ENCODE measurements at places on chromosomes 2 and 18.

- DNase-seq, result no peak
Observed at GRCh38 chr18:45068400-45069094, 387.9 kb downstream of the SETBP1 start.

GRCh38 chr2:148545390-148546256, 98.9 kb upstream of the EPC2 start:
- no peak for DNase-seq

- DNase-seq, result no peak
Observed at GRCh38 chr2:95738301-95738700, 146.5 kb downstream of the TRIM43 start.

GRCh38 chr2:191728750-191729624, 51.1 kb downstream of the NABP1 start:
- no peak for DNase-seq

DNA sequence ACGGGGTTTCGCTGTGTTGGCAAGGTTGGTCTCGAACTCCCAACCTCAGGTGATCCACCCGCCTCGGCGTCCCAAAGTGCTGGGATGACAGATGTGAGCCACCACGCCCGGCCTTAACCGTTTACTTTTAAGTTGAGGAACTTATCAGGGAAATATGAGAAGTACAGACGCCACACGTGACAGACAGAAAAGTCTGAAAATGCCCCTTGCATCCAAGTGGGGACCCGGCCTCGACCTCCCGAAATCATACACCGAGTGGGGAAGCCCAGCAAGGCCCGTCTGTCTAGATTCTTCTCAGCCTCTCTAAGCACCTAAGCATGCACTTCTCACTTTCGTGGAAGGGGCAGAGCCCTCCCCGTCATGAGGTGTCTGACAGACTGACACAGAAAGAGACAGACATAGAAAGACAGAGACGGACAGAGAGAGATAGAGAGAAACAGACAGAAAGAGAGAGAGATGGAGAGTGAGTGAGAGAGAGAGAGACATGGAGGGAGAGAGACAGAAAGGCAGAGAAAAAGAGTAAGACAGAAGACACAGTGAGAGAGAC, 107.3 kb upstream of the ANKRD30BL start:
- no peak for DNase-seq

DNA sequence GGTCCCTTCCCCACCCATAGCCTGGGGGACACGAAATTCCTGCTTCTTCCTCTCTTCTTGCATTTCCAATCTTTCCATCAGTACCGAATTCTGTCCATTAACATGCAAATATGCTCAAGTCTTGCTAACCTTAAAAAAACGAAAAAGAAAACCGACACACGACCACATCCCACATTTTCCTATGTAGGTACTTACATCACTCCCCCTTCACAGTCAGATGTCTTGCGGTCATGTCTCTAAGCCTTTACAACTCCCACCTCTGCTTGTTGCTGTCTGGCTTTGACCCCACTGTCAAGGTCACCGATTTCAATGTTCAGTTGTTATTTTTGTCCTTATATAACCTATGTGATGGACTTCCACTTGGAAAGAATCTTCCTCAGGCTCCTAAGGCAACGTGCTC, 219.4 kb downstream of the NAPG start:
- DNase-seq, result no peak

DNA sequence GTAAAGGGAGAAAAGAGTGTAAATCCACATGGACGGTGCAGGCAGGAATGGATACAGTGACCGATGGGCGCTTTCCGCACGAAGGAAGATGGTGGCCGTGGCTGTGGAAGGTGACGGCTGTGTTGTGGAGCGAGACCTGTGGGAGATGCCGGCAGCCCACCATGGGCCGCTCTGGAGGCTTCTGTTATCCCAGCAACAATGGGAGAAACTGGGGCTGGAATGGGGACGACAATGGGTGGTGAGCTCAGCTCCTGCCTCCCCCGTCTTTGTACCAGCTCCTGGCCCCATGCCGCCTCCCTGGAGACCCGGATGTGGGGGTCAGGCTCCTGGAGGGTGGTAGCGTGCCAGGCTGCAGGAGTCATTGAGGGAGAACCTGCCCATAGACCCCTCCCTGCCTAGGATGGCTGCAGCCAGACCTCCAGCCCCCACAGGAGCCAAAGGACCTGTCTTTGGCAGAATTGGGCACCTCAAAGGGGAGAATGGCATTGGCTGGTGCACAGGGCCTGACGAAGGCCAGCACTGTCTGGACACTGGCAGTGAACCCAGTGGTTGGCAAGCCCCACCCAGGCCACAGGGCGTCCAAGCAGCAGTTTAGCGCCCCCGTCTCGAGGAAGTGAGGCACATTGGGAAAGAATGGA, 72.6 kb downstream of the SLC66A2 start:
- no peak for DNase-seq

DNA sequence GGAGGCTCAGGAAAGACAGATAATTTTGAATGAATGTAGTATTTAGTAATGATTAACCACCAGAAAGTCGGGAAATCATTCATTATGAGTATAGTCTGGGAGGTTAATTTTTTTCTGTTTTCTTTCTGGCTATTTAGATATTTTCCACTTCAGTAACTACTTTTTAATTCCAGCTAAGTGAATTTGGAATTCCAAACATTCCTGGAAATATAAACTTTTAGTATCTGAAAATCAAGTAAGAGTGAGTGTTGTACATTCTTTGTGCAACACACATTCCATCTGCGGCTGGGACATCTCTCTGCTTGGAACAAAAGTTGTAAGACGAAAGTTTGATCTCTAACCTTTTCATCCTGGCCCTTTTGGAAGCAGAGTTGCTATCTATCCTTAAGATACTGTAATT, 275.7 kb upstream of the SPRED2 start:
- no peak for DNase-seq

GRCh38 chr2:228771774-228772173, 499.3 kb downstream of the PID1 start:
- no peak for DNase-seq

- no peak for DNase-seq
Observed at GRCh38 chr18:76453057-76453561, 41.9 kb downstream of the ZNF516 start.

- DNase-seq, result no peak
Observed at GRCh38 chr2:97745474-97746174, 32.2 kb downstream of the ZAP70 start.

- DNase-seq, result no peak
Observed at GRCh38 chr2:160371251-160372009, 122.2 kb downstream of the RBMS1 start.

- peak; percentile 73 for DNase-seq
Observed at GRCh38 chr2:231198291-231199173, at the start of gene ARMC9. Gene ARMC9 (plus strand): TSS chr2:231198631. CDS start chr2:231206239, 7,608 bp downstream.

DNA sequence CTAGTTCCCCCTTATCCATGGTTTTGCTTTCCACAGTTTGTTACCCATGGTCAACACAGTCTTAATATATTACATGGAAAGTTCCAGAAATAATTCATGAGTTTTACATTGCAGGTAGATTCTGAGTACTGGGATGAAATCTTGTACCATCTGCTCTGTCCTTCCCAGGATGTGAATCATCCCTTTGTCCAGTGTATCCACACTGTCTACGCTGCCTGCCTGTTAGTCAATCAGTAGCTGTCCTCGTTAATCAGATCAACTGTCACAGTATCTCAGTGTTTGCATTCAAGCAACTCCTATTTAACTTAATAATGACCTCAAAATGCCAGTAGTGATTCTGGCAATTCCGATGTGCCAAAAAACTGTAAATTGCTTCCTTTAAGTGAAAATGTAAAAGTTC, 76.3 kb downstream of the DYNC1I2 start:
- no peak for DNase-seq

- no peak for DNase-seq
Observed at GRCh38 chr2:64718250-64718885, 64.7 kb upstream of the SERTAD2 start.

DNA sequence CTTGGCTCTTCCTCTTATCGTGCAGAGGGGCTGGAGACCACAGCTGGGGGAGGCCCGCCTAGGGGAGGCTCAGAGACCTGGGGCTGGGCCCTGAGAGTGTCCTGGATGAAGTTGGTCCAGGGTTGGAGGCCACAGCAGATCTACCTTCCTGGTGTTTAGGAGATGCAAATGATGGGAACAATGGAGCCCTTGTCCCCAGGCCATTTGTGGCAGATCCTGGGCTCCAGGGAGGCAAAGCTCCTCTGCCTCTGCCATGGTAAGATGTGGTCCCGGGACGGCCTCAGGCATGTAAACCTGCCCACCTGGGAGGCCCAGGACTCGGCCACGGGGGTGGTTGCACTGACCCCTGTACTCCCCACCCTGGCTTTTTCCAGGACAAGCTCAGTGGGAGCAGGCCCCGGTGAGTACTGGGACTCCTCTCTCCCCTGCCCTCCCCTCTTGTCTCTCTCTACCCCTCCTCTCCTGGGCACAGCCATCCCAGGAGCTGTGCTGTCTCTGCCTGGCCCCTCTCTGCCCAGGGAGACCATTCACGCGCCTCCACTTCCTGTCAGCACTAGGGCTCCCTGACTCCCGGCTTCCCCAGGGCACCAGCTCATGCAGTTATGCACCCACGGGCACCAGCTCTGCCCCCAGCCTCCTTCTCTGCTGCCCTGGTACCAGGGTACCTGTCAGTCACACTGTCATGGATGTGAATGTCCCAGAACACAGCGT, 10.9 kb downstream of the SH2D6 start:
- DNase-seq, result no peak

- DNase-seq, result no peak
Observed at GRCh38 chr2:98367721-98368120, 21.5 kb downstream of the CNGA3 start.

- DNase-seq, result no peak
Observed at GRCh38 chr2:70012887-70013286, 51.5 kb upstream of the ASPRV1 start.

GRCh38 chr2:50529600-50530218, 502.2 kb downstream of the NRXN1 start:
- DNase-seq, result peak; percentile 35

GRCh38 chr2:31539505-31539904, 41.2 kb downstream of the SRD5A2 start:
- no peak for DNase-seq

GRCh38 chr2:11573418-11574175, 39.8 kb downstream of the GREB1 start:
- DNase-seq, result no peak

All from NCI-H774 (cell line).